Left colon (tissue), 2 donors: ENCODE measurements at places on chromosomes 5 and 9. TPM values are rescaled to one million over a fixed set of nuclear protein-coding genes. Genes with fewer than 3 reads are reported as not detected.

The SLC34A1 gene
- total RNA-seq = not detected

The CTNND2 gene
- 0.82 TPM for total RNA-seq

The SH3TC2 gene
- 0.47 TPM for total RNA-seq

The C5orf34 gene
- total RNA-seq = 0.56 TPM

The QRFP gene
- total RNA-seq = not detected

The NIPAL4 gene
- total RNA-seq = 0.84 TPM

The SLC25A48 gene
- 2.8 TPM for total RNA-seq

The ANKRD20A1 gene
- total RNA-seq = 5.6 TPM

The AKNA gene
- 35.9 TPM for total RNA-seq

The FOXD4L4 gene
- 0.17 TPM for total RNA-seq

The KIF27 gene
- 3.3 TPM for total RNA-seq

The SPINK7 gene
- total RNA-seq = not detected

The PCDHB13 gene
- 1.3 TPM for total RNA-seq

The CORO2A gene
- total RNA-seq = 56.5 TPM

The PCDH12 gene
- total RNA-seq = 0.95 TPM

- DNase-seq = no peak
These were observed 52.9 kb downstream of the GDNF start for GRCh38 chr5:37786862-37787519.

GRCh38 chr5:6158974-6159831, 219.1 kb downstream of the MED10 start:
- no peak for DNase-seq

GRCh38 chr9:133485531-133486260, 6.8 kb upstream of the SLC2A6 start:
- no peak for DNase-seq

DNA sequence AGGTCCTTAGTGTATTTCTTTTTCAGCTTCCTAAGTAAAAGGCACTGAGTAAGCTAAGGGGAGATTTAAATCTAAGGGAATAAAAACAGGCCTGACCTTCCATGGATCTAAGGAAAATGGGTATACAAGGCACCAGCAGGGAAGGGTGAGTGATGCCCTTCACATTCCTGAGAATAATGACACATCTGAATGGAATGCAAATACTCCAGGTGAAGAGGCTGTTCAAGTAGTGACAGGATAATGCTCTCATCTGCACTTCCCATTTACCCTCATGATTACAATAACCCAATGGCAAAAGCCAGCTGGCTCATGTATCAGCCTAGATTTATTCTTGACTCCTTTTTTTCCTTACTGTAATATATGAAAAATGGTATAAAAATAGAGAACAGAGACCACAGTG, 216.2 kb upstream of the ACTBL2 start:
- DNase-seq = no peak

GRCh38 chr9:121599872-121600585, 51.4 kb upstream of the DAB2IP start:
- no peak for DNase-seq

- DNase-seq = no peak
These were observed 89.6 kb upstream of the BASP1 start for GRCh38 chr5:17127743-17128231.

DNA sequence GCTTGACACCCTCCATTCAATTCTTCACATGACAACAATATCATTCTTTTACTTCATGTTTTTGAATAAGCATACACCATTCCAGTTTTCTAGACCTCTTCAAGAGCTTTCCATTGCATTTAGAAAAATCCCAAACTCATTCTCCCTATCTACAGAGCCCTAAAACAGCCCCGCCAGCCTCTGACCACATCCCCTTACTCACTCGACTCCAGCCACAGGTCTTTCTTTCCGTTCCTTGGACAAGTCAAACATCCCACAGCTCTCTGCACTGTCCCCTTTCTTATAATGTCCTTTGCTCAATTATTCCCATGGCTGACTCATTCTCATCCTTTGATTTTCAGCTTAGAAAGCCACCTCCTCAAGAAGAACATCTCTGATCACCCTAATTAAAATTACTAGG, 38.2 kb downstream of the TTC39B start:
- no peak for DNase-seq

DNA sequence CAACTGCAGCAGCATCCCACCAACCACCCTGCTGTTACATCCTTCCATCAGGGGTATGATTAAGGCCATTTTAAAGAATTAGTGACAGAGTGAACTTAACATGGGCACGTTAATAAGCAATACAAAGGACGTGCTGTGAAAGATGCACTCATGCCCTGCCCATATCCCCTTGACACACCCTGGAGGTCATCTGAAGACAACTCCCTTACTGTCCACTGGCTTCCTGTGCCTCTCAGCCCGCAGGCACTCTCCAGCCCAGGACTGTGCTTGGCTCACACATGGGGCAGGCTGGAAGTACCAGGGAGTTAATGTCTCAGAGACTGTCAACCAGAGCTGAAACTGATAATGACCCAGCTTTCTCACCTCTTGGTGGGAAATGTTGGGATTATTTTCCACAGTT, 81.8 kb downstream of the TRIM36 start:
- DNase-seq = no peak

GRCh38 chr5:124551939-124552279, 194.5 kb downstream of the ZNF608 start:
- no peak for DNase-seq

DNA sequence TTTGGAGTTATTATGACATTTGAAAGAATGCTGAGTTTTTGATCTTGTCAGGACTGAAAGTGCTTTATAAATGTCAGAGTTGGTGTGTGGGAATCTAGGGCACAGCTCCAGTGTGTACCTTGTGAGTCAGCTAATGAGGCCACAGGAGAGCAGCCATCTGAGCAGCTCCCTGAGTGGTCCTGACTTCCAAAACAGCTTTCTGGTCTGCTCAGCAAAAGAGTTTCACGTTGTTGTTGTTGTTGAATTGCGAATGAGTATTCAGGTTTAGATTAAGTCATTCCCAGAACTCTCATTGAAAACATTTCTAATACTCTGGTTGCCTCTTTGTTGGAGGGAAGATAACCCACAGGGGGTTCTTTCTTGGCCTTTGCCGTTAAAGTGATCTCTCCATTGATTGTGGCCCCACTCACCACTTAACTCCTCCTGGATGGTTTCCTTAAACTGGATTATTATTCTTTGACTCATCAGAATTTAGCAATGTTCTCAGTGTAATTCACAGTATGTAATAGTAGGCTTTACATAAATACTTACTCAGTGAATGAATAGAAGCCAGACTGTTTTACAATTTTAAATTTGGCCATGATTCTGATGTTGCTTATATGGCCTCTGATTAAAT, 125.1 kb upstream of the SGCD start:
- DNase-seq = no peak

DNA sequence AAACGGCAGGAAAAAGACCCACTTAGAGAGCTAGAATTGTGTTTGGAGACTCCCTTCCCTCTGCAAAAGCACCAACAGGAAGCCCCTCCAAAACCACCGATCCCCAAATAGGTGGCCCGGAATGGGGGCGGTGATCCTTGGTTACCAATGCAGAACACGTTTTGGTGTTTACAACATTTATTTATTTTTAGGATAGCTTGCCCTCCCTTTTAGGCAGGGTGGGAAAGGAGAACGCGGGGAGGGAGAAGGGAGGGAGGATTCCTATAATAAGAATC, 579 bp upstream of the NTRK2 start:
- DNase-seq = no peak

DNA sequence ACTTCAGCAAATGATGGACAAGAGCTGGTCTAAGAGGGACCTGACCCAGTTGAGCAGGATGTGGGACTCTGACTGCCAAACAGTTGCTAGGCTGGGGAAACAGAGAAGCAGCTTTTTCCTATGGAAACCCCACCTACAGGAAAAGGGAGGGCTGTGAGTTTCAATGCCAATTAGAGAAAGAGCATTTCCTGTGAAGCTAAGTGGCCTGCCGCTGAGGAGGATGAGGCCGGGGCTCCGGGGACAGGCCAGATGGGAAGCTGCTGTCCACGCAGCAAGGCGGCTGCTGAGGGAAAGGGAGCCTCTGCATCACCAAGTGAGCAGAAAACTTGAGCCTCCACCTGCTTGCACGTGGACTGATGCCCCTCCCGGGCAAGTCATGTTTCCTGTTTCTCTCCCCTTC, at the start of gene PCDH12:
PCDH12 (minus strand) TSS at position 90 of the 400 bp plus-strand sequence. CDS start 351 bp downstream, outside the sequence.
- no peak for DNase-seq

- DNase-seq = no peak
These were observed 260.5 kb downstream of the ARRDC3 start for GRCh38 chr5:91122651-91123050.

GRCh38 chr9:113504725-113505590, 41.4 kb downstream of the RGS3 start:
- peak; percentile 59 for DNase-seq

DNA sequence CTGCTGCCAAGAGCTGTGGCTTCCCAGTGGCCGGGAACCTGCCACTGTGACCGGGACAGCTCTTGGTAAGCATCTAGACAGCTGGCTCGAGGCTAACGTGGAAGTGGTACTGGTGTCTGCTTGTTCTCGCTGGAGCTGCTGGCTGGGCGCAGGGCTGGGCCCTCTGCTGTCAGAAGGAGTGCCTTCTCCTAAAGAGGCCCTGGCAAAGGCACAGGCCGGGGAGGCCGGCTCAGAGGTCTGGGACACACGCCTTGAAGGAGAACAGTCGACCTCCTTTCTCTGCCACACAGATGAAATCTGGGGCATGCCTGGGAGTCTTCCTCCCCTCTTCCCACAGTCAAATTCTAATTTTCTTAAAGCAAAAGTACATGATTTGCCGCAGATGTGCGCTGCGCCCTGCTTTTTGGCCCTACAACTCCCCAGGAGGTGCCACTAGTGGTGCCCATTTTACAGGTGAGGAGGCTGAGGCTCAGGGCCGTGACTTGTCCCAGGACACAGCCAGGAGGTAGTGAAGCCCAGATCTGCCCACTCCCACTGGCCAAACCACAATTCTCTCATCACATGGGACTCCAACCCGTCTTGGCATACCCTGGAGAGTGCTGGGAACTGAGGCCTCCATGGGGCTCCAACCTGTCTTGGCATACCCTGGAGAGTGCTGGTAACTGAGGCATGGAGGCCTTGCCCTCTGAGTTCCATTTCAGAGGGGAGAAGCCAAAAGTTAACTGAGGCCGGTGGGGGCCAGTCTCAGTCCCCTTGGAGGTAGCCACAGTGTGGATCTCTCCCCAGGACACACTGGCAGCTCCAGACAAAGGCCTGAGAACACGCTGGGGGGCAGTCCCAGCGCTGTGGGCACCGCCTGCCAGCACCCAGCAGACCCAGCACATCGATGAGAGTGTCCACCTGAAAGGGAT, 12.0 kb upstream of the RXRA start:
- peak; percentile 2 for DNase-seq

- no peak for DNase-seq
These were observed 37.2 kb downstream of the ALDH1A1 start for GRCh38 chr9:72915659-72916058.

DNA sequence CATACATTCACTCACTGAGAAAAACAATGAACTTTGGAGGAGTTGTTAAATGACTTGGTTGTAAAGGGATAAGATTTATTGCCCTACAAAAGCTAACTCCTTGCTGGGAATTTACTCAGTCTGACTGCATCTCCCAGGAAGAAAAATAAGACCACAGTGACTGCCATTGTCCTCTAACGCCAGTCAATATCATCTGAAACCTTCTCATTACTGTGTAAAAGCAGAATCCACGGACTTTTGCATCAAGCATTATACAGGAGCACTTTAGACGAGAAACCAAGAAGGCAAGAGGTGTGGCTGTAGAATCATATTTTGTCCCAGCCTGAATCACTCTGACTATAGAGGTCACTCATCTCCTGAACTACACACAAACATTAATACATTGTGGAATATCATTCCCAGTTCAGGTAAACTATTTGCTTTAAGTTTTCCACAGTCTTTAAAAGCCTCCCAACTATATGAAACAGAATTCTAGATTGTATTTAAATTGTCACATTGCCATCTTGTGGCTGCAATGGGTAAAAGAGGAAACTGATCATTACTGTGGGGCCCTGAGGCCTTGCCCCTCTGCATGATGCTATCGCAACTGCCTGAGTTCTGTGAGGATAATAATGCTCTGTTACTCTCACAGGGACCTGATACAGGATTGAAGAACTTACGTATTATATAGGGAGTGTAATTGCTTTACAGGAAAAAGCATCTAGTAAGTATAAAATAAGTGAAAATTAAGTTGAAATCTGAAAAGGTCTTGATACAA, 142.9 kb downstream of the SLCO4C1 start:
- no peak for DNase-seq

DNA sequence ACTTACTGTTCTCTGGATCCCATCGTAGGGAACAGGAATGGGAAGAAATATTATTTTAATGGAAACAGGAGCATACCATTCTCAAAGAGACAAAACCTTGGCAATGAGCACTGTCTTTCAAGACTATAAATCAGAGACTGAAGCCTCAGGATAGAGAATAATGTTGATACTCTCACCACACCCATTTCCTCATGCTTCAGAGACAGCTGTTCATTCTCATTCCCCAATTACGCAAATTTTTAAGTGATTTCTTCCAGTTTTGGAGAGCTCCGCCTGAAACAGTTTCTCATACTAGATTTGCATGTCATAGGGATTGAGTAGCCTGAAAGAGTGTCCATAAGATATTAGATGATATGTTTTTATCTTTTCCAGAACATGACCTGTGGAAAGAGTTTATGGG, 290.5 kb upstream of the RASA1 start:
- DNase-seq = no peak

GRCh38 chr5:54295651-54296276, 14.6 kb downstream of the ARL15 start:
- DNase-seq = no peak

DNA sequence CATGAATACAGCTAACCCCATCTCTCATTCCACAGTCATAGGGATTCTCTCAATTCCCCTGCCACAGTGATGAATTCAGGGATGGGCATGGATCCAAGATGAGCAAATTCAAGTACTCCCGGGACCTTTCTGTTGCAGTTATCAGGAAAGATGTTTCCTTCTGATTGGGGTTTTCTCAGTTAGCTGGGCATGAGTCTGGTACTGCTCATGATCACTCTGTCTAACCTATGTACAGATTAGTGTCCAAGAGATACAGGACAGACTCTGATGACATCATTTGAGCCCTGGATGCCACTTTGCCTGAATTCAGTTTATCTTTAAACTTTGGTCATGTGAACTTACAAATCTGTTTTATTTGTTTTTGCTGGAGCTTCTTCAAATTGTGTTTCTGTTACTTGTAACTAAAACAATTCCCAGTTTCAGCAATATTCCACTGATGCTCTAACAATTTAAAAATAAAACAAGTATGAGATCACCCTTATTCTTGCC, 257.7 kb upstream of the KLF9 start:
- no peak for DNase-seq

DNA sequence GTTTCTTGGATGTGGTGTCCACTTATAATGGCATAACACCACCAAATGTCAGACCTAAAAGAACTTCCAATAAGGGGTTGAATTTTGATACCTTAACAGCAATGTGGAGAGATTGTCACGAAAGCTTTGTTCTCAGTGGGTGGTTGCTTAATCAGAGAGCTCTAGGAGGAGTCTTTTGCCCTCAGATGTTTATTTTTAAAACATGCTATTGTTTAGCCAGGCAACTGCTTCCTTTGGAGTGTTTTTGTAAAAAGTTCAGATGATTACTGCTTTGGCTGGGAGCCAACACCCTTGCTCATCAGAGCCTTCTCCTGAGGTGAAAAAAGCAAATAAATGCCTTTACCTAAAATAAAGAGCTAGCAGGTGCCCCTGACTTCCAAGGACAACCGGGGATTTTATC, 65.0 kb downstream of the SLC1A1 start:
- no peak for DNase-seq

- DNase-seq = no peak
These were observed 86.8 kb upstream of the TBC1D2 start for GRCh38 chr9:98342098-98342819.
